Activated CD4-positive, alpha-beta memory T cell treated with anti-CD3 and anti-CD28 coated beads for 36 hours (primary cell): ENCODE measurements at places on chromosomes 5 and 9. TPM values are rescaled to one million over a fixed set of nuclear protein-coding genes. Genes with fewer than 3 reads are reported as not detected.
A peak's percentile ranks its signal among the peaks of the same experiment; 100 is the strongest.

GRCh38 chr9:35553670-35554543 lies 51.2 kb upstream of the TESK1 start:
- peak; percentile 61 for DNase-seq

DNA sequence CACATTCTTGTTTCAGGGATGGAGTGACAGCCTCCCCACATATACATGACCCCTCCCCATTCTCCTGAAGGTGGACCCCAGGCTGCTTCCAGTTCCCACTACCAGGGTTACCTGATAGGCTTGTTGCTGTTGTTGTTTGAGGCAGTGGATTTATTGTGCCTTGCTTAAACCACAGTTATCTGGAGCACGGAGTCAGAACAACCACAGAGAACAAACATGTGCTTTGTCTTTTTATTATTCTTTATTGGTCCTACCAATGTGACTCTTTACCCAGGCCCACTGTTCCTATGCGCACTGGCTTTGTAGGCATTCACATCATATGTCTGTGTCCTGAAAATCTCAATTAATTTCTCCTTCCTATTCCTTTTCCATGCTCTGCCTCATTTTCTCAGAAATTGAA lies 41.2 kb upstream of the IPPK start:
- no peak for DNase-seq

GRCh38 chr9:31071606-31072286 lies 1312.7 kb upstream of the ACO1 start:
- no peak for DNase-seq

- DNase-seq: no peak
These were observed 155.3 kb downstream of the ISOC1 start for GRCh38 chr5:129249886-129250285.

SMIM33 gene
- 1.5 TPM for total RNA-seq

DNA sequence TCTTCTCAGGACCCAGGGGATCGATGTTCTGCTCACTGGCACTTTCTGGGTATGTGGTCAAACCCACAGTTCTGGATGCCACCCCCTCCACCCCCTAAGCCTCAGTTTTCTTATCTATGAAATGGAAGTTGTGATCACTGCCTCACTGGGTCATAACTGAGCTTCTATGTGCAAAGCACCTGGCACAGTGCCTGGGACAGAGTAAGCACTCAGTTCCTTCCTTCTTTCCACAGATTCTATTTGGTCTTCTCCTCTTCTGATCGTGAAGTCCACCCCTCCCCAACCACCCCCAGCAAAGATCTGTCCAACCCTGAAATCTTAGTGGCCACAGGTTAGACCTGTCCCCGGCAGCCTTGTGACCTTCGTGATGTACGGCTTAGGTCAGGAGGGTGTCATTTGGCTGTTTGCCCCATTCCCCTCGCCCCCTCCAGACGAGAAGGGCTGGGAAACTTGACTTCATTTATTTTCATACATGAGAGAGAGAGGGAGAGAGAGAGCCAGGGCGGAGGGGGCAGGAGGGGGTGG lies 181.4 kb downstream of the FGF18 start:
- DNase-seq: no peak

GRCh38 chr9:18238254-18238653 lies 235.7 kb upstream of the ADAMTSL1 start:
- no peak for DNase-seq

DNA sequence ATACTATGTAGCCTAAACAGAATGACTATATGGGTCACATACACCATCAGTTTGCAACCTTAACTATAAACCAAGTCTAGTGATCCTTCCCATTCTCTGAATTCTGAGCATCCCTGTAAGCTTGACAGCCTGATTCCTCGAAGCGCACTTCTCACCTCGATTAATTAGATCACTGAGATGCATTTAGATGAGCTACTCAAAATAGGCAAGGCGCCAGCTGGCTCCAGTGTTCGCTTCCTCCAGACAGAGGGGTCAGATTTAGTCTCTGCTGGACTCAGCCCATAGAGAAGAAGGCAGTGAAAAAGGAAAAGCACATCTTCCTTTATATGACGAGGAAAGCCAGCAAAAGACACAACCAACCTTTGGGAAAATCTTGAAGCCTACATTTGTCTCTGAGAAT lies 371.5 kb downstream of the MLLT3 start:
- no peak for DNase-seq

GRCh38 chr9:75039009-75039408 lies 10.9 kb upstream of the CARNMT1 start:
- no peak for DNase-seq

SHC3 gene
- total RNA-seq: not detected

APC gene
- total RNA-seq: 17.3 TPM
